ENCODE measurements at places on chromosomes 3 and 15.
A peak's percentile ranks its signal among the peaks of the same experiment; 100 is the strongest.

DNA sequence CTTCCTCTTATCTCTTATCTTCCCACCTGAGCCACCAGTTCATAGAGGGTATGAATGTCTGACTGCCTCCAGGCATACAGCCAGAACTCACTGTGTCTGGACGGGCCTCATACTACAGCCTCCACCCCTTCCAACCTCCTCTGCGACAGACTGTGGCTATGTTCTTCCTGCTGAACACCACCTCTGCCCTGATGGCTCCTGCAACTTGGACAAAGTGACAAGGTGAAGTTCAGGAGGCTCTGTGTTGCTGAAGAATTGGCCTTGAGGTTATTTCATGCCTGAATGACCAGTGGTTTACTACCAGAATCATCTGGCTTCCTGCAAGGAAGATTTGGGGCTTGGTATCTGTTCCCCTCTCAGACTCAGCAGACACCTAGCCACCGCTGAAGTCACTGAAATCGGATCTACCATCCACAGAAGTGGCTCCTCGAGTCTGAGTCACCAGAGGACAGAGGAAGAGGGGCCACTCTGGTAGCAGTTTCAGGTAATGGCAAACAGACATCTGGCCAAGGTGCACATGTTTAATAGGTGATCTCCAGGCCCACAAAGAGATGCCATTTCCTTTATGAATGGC, 14.2 kb upstream of the ULK3 start:
- no peak for DNase-seq

DNA sequence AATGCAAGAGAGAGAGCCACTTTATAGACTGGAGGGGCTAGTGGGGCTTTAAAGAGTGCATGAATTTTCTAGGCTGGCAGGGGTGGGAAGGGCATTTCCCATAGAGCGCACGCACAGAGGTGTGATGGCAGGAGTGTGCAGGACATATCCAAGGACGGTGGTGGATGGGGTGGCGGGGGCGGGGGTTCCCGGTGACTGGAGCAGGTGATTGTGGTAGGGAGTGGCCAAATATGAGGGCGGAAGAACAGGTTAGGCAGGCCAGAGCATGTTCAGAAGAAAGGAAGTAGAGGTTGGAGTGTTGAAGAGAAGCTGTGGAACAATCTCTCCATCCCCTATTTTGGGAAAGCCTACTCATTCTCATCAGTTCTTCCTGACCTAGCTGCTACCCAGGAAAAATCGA, 18.1 kb downstream of the FAM81A start:
- no peak for DNase-seq

DNA sequence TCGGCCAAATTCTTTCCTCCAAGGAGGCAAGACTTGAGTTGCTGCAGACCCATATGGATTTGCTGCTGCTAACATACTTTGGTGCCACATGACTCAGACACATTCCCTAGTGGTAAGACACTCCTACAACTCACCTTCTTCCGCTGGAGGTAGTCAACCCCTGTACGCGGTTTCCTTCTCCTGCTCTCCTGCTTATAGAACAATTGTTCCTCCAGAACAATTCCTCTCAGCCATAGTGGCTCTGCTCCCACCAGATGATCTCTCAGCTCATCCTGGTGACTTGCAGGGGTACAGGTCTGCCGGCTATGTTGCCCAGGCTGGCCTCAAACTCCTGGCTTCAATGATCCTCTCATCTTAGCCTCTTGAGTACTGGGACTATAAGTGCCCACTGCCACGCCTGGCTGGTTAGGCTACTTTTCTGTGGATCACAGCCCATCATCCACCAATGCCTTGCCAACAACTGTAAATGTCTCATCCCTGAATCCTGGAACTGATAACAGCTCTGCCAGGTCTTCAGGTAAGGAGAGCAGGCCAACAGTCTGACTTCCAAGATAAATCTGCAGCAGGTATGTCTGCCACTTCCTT, 2.4 kb upstream of the CXCR6 start:
- DNase-seq = no peak

- no peak for DNase-seq
Measured at GRCh38 chr15:80942746-80943565, 46.7 kb downstream of the MESD start.

DNA sequence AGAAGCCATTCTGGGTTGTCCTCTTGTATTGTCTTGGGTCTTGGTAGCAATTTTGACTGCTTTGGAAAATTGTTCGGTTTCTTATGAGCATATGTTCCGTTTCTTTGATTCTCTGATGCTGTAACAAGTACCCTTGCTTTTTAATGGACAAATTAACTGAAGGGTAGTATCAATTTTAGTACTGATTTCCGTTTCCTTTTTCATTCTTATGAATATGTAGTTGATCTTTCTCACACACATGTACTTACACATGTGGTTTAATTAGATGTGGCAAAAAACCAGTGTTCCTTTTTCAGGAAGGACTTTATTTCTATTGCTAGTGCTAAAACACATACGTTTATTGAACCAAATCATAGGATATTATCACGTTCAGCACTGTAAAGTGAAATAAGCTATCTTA, 119.1 kb downstream of the TCF12 start:
- DNase-seq = no peak

- no peak for DNase-seq
Measured at GRCh38 chr3:23238578-23238977, 35.5 kb downstream of the UBE2E2 start.

DNA sequence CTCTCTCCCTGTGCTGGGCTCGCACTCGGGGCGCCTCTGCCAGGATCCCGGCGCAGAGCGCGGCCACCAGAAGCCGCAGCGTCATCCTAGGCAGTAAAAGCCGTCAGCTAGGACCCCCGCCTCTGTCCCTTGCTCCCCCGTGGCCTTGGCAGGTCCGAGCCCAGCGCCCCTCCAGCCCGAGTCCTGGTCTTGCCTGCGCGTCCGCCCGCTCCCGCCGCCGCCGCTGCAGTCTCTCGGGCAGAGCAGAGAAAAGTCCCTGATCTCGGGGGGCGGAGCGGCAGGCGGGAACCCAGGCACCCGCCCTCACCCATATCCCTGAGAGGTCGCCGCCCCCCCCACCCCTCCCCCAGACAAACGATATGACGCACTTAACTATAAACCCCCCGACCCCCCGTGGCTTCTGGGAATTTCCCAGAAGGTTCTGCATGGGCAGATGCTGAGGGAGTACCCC, at the start of gene COL7A1:
TSS of gene COL7A1 (minus strand) at position 255 of the 451 bp plus-strand sequence. CDS start at position 85, 170 bp downstream.
- DNase-seq = no peak

- DNase-seq = no peak
Measured at GRCh38 chr3:197807969-197808587, 17.0 kb downstream of the LRCH3 start.

DNA sequence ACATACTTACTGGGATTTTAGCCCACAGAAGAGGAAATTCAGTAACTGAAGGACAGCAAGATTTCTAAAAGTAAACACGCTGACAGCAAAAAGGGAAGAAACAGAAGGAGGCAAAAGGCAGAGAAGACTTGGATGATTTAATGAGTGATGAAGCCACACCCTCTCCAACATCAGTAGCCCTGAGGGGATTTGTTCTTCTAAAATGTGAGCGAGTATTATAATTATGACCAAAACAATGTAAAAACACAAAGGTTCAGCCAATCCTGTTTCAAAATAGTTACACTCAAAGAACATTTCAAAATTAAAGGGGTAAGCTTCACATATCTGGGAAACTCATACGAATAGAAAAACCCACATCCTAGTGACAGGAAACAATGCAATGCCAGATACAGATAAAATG, 25.0 kb downstream of the MCCC1 start:
- DNase-seq = no peak

GRCh38 chr3:47444103-47444502, 31.6 kb downstream of the SCAP start:
- no peak for DNase-seq

- no peak for DNase-seq
Measured at GRCh38 chr3:24639481-24640329, 145.1 kb upstream of the THRB start.

- no peak for DNase-seq
Measured at GRCh38 chr15:78329625-78330024, 10.5 kb upstream of the CRABP1 start.

- no peak for DNase-seq
Measured at GRCh38 chr15:100914876-100915275, 4.3 kb upstream of the LRRK1 start.

- DNase-seq = no peak
Measured at GRCh38 chr3:63022114-63022513, 146.9 kb upstream of the CADPS start.

DNA sequence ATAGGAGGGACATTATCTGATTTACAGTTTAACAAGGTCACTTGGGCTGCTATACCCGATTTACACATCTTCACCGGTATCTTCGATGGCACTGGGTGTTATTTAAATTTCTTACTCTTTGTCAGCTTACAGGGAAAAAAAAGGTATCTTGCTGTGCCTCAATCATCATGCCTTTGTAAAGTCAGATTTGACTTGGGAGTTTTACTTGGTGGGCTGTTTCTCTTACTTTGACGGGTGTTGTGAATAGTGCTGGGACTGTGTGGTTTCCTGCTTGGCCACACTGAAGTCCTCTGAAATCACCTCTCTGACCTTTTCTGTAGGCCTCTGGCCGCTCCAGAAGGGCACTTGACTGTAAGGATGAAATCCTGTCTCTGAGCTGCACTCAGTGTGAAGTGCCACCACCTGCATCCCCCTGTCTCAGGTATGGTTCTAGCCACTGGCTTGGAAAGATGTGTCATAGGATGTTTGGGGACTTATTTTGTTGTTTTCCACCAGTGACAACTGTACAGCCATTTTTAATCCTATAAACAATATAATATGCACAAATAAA, 3.1 kb upstream of the SLC24A1 start:
- no peak for DNase-seq

DNA sequence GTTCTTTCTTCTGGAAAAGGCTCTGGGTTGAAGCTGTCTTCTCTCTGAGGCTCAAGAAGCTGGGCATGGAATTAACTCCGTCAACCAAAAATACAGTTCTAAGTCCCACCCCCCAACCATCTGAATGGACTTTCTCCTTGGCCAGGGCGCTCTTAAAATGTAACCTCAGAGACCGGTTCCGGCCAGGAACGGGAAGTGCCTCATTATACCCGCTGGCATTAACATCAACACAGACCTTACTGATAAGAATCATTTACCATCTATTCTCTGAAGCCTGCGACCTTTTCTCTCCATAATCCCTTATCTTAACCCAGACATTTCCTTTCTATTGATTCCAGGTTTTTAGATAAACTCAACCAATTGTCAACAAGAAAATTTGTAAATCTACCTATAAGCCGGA, 64.7 kb downstream of the ATP1B3 start:
- no peak for DNase-seq

DNA sequence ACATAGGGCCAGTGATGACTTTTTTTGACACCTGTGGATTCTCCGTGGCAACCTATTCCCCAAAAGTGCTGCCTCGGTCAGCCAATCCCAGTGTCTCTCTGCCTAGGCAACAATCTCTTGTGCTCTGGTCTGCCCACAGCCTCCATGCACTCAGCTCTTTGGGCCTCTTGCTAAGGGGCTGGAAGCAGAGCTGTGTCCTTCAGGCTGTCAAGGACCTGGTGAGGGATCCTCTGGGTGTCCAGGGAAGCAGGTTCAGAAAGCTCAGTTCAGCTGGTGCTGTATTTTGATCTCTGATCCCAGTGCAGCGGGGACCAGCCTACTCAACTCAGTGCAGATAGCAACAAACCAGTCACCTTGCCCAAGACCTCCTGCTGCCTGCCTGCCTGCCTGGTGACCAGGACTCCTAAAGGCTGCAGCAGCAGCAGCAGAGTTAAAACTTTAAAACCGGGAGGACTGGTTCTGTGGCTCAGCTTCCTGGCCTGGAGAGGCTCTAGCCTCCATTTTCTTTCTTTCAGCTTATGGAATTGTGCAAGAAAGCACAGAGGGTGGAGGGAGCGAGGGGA, 6.2 kb downstream of the PAK6 start:
- no peak for DNase-seq

GRCh38 chr15:71060983-71061382, 54.3 kb upstream of the THSD4 start:
- no peak for DNase-seq

DNA sequence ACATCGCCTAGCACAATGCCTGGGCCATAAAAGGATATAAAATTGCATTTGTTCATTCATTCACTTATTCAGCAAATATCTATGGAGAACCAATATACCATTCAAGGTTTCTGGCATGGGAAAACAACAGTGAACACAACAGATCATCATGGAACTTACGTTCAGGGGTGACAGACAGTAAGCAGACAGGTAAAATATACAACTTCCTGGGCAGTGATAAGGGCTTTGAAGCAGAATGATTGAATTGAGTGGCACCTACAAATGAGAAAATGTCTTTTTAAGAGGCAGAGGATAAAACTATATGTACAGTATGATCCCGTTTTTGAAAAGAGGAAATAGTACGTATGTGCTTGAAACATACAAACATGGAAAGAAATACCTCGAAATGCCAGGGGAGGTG, 39.2 kb downstream of the CMTM7 start:
- DNase-seq = no peak

DNA sequence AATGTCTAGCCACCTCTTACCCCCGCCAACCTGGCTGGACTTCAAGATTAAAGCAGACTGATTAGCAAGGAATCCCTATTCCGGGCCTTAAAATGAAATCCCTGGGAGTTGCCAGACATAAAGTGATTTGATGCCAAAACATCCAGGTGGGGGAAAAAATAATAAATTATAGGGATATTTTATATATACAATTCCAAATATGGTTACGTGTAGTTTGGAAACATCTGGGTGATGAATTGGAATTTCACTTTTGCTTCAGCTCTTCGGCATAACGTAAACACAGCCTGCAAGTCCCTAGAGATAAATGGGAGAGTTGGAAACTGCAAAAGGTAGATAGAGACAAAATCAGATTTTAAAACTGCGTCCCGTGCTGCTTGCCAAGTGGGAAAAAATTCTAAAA, 545.5 kb upstream of the MDFIC2 start:
- DNase-seq = no peak

GRCh38 chr3:159795681-159796175, 192.9 kb upstream of the IL12A start:
- DNase-seq = no peak

- no peak for DNase-seq
Measured at GRCh38 chr3:45104715-45105711, 41.2 kb downstream of the CDCP1 start.

DNA sequence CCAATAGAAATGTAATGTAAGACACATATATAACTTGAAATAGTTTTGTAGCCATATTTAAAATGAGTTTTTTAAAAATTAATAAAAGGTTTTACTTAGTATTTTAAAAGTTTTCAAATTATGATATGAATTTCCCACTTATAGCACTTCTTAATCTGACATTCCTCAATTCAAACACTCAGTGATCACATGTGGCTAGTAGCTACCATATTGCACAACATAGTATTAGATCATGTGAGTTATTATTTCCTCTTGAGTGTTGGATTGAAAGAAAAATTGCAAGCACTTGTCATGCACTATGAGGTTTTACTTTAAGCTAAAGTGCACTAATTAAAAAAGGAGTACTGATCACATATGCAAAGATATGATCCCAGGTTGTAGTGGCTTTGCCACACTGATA, 453.4 kb upstream of the ROBO2 start:
- DNase-seq = no peak

GRCh38 chr15:74376825-74377581, 9.6 kb upstream of the CYP11A1 start:
- DNase-seq = peak; percentile 23

- DNase-seq = no peak
Measured at GRCh38 chr3:34203386-34203785, 405.0 kb downstream of the PDCD6IP start.

- DNase-seq = no peak
Measured at GRCh38 chr15:76153241-76154197, 93.7 kb downstream of the TMEM266 start.

All from NCI-H2081 treated with DMSO at 0.1 percent for 48 hours (cell line).